Urothelium cell line (cell line): ENCODE measurements at places on chromosomes 7 and 10.

- no peak for DNase-seq
Measured at GRCh38 chr7:50672045-50672444, 106.8 kb upstream of the DDC start.

DNA sequence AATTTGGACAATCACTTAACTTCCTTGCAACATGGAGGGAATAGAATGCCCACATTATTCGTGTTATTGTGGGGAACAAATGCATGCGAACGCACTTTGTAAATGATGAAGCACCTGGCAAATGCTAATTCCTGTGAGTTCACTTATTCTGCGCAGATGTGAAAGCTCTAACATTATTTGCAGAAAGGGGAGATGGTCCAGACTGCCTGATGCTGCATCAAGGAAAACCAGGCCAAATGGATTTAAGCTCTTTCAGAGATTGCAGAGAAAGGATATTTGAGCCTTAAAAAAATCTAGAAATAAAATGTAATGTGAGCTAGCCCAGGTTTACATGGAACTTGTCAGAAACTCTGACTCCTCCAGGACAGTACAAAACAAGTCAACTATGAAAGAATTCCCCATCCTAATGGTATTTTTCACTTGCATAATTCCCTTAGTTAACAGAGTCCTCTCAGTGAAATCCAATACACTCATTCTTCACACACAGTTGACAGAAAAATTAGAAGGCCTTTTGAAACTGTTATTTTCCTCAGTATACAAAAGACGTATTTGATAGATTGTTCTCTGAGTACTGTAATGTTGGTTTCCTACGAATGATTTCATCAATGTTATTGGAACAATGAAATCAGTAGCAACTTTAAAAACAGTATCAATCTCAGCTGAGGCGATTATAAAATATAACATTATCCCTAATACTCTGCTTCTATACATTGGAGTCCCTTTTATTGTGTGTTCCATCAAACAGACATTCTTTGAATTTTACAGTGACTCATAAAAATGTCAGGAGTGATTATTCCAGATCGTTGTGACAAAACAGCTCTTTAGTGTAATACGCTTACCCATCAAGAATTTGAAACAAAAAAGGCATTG, 136.3 kb upstream of the ANK3 start:
- no peak for DNase-seq

GRCh38 chr7:18835001-18835690, 282.3 kb downstream of the TWIST1 start:
- DNase-seq, result no peak

DNA sequence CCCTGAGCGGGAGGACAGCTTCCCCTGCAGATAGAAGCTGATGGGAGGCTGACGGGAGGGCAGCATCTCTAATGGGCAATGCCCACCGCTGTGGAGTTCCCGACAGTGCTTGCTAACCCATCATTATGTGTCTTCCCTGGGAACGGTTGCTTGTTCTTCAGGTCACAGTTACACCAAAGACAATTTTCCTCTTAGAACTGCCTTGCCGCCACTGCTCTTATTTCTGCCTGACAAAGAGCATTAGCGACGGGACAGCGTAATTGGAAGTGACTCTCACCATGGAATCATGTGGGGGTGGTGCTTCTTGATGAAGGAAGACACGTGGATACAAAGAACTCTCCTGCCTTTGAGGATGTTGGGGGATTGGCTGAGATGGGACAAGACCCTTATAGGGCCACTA, 81.3 kb upstream of the NPS start:
- no peak for DNase-seq

- no peak for DNase-seq
Measured at GRCh38 chr10:96891840-96892239, 59.7 kb downstream of the LCOR start.

DNA sequence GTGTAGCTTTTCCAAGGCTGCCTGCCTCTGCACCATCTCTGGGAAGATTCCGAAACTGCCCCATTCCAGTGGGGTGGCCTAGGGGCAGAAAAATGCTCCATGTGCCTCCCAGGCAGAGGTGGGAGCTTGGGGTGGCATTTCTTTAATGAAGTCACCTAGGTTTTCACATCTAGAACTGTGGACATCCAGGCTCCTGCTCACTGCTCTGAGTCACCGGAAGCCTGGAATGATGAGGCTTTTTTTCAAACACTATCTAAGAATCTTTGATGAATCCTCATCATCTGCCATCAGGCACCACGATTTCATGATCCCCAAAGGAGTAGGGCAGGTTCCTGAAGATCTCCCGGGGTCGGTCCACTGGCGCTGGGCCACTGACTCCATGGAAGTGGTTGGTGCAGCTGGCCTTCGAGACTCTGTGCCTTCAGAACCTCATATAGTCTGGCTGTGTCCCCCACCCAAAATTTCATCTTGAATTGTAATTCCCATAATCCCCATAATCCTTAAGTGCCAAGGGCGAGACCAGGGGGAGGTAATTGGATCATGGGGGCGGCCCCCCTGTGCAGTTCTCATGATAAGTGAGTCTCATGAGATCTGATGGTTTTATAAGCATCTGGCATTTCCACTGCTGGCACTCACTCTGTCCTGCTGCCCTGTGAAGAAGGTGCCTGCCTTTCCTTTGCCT, 37.1 kb downstream of the MTURN start:
- DNase-seq, result peak; percentile 50

GRCh38 chr10:15252396-15252795, 83.9 kb upstream of the NMT2 start:
- no peak for DNase-seq

DNA sequence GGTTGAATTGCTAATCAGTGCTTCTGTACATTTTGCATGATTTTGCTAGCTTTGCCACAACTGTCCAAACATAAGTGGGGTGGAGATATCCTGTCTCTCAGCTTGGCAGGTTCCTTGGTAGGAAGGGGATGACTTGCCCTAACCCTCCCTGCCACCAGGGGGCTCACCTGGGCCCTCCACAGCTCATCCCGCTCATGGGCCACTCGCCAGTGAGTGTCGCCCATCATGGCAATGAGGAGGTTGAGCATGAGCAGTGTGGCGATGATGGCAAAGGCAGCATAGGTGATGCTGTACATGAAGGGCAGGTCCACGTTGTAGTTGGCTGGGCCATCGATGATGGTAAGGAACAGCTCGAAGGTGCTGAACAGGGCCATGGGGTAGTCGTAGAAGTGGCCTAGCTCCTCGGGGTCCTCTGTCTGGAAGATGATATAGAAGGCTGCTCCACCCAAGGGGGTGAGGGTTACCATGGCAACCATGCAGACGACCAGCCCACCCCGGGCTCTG, 12.2 kb downstream of the TRPV6 start:
- DNase-seq, result peak; percentile 35

- DNase-seq, result no peak
Measured at GRCh38 chr7:134813663-134814396, 34.4 kb downstream of the CALD1 start.

DNA sequence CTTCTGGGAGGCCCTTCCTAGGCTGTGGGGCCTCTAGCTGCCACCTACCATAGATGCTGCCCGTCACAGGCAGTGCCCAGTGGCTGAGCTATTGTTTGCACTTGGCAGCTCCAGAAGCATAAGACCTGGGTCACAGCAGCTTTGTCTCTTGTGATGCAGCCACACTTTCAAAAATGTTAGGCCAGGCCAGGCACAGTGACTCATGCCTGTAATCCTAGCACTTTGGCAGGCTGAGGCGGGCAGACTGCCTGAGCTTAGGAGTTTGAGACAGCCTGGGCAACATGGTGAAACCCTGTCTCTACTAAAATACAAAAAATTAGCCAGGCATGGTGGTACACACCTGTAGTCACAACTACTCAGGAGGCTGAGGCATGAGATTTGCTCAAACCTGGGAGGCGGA, 9.5 kb upstream of the KAZALD1 start:
- DNase-seq, result no peak

GRCh38 chr7:35624299-35625186, 70.4 kb downstream of the HERPUD2 start:
- peak; percentile 70 for DNase-seq

DNA sequence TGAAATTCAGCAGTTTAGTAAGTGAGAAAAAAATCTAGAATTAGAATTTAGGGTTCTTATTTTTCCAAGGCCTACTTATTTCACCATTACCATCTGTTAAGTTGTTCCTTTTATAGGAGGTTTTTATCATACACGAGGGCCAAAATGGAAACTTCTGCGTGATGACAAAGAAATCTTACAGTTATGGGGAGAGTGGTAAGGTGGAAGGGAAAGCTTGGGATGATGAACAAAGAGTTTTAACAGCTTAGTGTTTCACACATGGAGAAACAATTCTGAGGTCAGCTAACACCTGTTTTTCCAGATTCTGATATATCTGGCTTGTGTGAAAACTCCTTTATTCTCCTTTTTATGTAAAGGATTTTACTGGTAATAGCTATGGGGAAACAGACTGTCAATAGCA, 49.8 kb upstream of the SEMA3C start:
- DNase-seq, result no peak

DNA sequence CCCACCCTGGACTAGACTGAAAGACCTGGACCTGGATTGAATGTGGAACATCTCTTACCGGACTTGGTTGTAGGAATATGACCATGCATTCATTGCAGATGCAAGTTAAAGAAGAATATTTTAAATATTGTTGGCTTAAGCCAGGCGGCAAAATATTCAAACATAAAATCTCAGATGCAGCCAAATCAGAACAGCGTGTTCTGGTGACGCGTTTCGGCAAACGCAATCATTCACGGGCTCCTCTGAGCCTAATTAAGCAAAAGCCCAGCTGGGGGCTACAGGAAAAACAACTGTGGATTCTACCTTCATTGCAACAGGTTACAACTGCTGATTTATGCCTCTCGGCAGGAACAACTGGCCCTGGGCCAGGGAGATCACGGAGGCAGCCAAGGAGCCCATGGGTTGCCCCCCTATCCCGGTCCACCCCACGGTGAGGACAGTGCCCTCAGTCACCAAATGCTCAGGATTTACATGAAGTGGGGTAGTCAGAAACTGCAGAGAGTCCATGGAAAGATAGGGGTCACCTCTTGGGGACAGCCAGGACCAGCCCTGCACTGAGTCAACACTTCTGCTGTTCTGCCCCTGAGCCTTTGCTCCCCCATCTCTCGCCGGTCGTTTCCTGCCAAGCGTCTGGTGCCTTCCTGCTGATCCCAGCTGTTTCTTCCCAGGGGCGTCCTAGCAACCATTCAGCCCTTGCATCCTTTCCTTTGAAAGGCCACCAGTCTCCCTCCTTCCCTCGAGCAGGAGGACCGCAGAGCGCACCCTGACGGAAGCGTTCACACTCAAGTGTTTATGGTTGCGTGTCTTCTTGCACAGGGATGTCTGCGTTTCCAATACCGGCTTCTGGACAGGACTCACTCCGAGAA, 64.4 kb upstream of the SFMBT2 start:
- no peak for DNase-seq

DNA sequence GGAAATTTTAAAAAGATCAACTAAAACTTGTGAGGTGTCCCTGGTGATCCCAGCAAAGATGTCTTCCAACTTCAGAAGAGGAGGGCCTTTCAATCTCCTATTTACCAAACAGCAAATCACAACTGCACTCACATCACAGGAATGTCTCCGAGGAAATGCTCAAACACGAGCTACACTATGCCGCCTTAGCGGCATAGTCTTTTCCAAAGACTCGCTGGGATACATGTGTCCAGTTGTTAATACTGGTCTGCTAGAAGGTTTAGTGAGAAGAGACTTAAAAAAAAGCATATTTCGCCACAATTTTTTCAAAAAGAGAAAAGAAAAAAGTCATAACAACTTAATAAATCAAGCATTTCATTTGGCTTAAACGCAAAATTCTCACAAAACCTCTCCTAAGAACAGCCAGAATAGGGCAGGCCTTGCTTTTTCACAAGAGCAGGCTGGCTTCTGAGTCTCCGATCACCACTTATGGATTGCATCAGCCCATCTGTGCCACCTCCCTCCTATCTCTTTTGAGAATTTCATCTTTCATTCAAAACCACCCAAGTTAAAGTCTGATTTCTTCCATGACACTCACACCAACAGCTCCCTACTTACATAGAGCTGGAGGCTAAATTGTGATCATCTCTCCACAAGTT, 66.1 kb downstream of the GNA12 start:
- DNase-seq, result no peak

DNA sequence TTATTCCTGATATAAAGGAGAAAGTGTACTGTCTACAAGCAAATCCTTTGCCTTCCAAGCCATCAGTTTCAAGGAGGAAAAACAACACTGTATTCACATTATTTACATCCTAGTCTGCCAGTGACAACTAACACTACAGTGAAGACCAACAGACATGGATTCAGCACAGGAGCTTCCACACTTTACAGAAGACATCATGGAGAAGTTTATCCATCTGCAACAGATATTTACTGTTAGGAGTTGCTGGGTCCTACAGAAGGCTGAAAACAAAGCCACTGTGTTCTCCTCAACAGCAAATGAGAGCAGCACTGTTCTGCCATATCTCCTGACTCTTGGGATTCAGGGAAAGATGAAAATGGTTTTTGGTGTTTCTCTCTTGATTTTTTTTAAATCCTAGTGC, 31.9 kb downstream of the NAPEPLD start:
- no peak for DNase-seq

GRCh38 chr10:9898633-9899395, 1118.9 kb upstream of the CELF2 start:
- no peak for DNase-seq

GRCh38 chr7:155193716-155194115, 104.0 kb upstream of the INSIG1 start:
- no peak for DNase-seq

DNA sequence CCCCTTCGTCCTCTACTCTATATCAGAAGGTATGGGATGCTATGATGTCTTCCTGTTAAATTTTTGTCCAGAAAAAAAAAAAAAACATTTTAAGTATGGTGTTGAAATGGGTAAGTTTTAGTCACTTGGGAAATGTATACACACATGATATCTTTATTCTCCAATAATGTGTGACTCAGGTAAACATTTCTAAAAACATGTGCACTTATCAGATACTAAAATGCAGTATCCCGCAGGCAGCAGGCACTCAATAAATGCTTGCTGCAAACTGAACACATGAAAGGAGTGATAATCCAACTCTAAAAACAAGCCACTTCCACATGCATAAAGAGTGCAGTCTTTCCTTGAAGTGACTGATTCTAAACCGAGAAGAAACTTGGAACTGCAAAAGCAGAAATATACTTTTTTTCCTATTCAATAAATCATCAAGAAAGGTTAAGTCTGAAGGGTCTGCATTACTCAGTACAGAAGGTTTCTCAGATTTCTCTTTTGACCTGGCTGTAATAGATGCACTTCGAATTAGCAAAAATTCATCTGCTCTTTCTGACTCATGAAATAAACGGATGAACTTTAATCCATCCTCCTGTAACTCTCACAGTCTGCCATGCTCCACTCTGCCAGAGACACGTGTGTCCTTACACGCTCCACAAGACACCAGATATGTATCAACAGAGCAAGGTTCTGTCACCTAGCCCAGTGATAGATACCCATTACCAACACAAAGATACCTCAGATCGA, 84.0 kb downstream of the HIPK2 start:
- DNase-seq, result no peak
